ENCODE measurements at places on chromosomes 4 and X. TPM values are rescaled to one million over a fixed set of nuclear protein-coding genes. Genes with fewer than 3 reads are reported as not detected.

DNA sequence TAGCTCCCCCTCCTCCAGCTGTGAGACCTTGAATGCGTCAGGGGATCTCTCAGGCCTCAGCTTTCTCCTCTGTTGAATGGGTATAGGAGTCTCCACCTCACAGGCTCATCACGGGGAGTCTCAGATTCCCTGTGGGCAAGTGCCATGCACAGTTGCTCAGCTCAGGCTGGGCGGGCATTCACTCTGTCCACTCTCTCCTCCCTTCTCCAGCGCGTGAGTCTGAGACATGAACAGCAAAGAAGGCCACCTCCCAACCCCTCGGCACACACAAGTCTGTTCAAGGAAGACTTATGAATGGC, 60.0 kb downstream of the HTRA3 start:
- no peaks in the 10 kb centered on the region for H3K27me3 ChIP-seq
- H3K36me3 ChIP-seq = no peaks in the 10 kb centered on the region
- H3K4me3 ChIP-seq = no peak overlapping the region
- H3K27ac ChIP-seq = no peak overlapping the region
- no peaks in the 10 kb centered on the region for H3K4me1 ChIP-seq

DNA sequence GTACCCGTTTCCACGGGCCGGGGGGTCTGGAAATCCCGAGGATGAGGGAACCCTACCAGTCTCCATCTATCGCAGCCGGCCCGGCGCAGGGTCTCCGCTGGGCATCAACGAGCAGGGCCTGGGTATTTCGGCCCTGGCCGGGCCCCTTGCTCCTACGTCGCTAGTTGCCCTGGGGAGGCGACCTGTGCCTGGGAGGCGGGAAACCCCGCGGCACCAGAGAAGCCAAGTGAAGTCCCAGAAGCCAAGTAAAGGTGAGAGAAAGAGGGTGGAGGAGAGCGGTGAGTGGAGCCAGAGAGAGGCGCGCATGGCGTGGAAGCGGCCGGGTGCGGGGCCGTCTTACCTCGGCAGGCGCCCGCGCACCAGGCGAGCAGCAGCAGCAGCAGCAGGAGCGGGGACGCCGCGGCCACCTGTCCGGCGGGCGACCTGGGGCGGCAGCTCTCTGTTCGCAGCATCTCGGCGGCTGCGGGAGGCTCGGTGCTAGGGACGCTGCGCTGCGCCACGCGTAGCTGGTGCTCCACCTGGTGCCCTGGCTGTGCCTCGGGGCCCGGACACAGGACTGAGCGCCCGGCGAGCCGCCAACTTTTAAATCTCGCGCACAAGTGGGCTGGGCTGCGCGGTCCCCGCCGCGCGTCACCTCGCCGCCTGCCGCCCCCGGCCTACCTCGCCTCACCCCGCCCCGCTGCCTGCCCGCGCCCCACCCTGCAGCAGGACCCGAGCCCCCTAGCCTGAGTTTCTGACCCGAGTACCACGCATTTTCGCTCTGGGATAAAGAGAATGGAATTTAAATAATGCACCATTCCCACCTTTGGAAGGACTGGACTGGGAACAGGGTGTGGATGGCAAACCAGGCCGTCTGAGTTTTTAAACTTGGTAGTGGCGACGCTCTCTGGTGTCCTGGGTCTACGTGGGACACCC, at the start of gene NMU:
Gene NMU, minus strand, starts transcription at position 558 of the 915 bp plus-strand sequence. Its CDS starts 106 bp downstream, at position 452.
- peaks cover 22% of the 10 kb centered on the region for H3K27me3 ChIP-seq
- peak; percentile 35 for DNase-seq
- H3K4me1 ChIP-seq = peaks cover 6% of the 10 kb centered on the region
- no peak within 1 kb of the TSS for H3K4me3 ChIP-seq
- no peaks in the 10 kb centered on the region for H3K36me3 ChIP-seq

- H3K4me3 ChIP-seq = no peak overlapping the region
- H3K36me3 ChIP-seq = no peaks in the 10 kb centered on the region
- DNase-seq = no peak
- no peaks in the 10 kb centered on the region for H3K4me1 ChIP-seq
Observed at GRCh38 chr4:27278615-27279375, 418.2 kb downstream of the STIM2 start.

GRCh38 chr4:25767877-25768725, 94.7 kb downstream of the SEL1L3 start:
- H3K27ac ChIP-seq = no peak overlapping the region
- peaks cover 45% of the 10 kb centered on the region for H3K36me3 ChIP-seq
- peak; percentile 51 for DNase-seq
- no peak overlapping the region for H3K4me3 ChIP-seq
- no peaks in the 10 kb centered on the region for H3K27me3 ChIP-seq

DNA sequence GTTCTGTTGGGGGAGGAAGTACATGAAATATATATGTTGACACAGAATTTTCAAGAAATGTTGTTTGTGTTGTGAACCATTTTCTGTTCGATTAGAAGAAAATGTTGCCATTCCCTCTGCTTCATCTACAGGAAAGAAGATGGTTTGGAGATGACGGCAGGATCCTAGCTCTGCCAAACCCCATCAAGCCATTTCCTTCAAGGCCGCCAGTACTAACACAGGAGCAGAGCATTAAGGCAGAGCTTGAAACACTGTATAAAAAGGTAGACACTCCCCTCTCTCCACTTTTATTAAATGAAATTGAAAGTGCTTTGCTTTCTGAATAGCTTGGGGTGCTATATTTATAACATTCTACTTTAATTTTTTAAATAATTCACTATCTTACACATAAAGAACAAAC, 46.8 kb downstream of the CC2D2A start:
- no peak overlapping the region for H3K27ac ChIP-seq
- H3K36me3 ChIP-seq = no peaks in the 10 kb centered on the region
- H3K27me3 ChIP-seq = no peaks in the 10 kb centered on the region
- no peak for DNase-seq

GRCh38 chr4:107838861-107839565, 14.3 kb downstream of the SGMS2 start:
- H3K36me3 ChIP-seq = no peaks in the 10 kb centered on the region
- H3K4me1 ChIP-seq = peaks cover 2% of the 10 kb centered on the region
- H3K27me3 ChIP-seq = no peaks in the 10 kb centered on the region
- no peak for DNase-seq
- H3K4me3 ChIP-seq = no peak overlapping the region

DNA sequence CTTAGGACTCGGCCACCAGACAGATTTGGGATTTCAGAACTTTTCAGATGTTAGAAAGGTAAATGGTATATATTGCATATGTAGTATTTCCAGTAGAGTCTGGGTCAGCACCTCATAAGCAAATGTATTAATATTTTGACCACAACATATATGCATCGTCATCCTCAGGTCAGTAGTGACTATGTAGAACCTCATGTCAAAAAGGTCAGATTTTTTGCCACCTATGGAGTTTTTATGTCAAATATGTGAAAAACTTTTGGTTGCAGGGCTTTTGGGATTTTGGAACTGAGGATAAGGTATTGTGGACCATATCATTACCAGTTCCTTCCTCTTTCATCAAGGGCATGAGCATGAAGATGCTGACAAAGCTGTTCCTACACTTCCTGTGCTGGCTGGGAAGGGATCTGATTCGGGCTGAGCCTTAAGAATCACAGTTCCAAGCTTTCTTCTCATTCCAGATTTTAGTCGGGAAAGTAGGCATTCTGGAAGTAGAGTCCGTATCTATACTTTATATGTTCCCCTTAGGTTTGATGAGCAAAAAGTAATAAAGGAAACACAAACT, 183.0 kb upstream of the PGRMC2 start:
- H3K4me1 ChIP-seq = no peaks in the 10 kb centered on the region
- no peak overlapping the region for H3K27ac ChIP-seq
- no peak overlapping the region for H3K4me3 ChIP-seq
- H3K27me3 ChIP-seq = no peaks in the 10 kb centered on the region
- DNase-seq = no peak

DNA sequence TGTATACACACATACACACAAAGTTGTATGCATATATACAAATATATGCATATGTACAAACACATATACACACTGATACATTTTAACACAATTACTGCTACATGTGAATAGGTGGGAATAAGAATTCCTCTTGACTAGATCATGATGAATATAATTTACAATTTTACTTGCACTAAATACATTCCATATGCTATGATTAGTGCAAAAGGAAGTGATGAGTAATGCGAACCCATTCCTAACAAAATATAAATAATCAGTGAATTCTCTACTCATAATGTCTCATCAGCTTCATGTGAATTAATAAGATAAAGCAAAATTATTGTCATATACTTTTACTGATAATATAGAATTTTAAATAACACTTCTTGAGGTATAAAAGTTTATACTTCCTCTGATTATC, 1077.3 kb upstream of the PCDH10 start:
- H3K27me3 ChIP-seq = no peaks in the 10 kb centered on the region
- H3K4me1 ChIP-seq = no peaks in the 10 kb centered on the region
- no peak for DNase-seq
- no peak overlapping the region for H3K27ac ChIP-seq
- H3K36me3 ChIP-seq = no peaks in the 10 kb centered on the region

DNA sequence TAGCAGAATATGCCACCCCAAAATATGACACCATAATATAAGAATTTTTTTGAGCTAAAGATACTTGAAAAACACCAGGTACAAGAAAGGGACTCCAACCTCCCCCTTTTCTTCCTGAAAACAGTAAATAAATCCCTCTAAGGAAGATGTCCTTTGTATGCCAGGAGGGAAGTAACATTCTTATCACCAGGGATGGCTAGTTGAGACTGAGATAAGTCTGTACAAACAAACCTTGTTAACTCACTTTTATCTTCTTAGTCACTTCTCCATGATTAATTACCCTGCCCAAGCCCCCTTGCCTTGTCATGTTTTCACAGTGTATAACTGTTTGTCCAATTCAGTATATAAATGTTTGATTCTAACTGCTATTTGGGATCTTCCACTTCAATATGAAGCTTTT, 888.0 kb downstream of the PCDH18 start:
- H3K4me3 ChIP-seq = no peak overlapping the region
- no peak for DNase-seq
- no peaks in the 10 kb centered on the region for H3K36me3 ChIP-seq
- H3K27ac ChIP-seq = no peak overlapping the region

GRCh38 chrX:65720381-65720964, 53.0 kb downstream of the MSN start:
- DNase-seq = no peak
- H3K36me3 ChIP-seq = peaks cover 33% of the 10 kb centered on the region
- no peaks in the 10 kb centered on the region for H3K27me3 ChIP-seq

- H3K27me3 ChIP-seq = no peaks in the 10 kb centered on the region
- H3K4me3 ChIP-seq = no peak overlapping the region
- peaks cover 23% of the 10 kb centered on the region for H3K4me1 ChIP-seq
- H3K27ac ChIP-seq = peak overlapping the region; percentile 86
- no peaks in the 10 kb centered on the region for H3K36me3 ChIP-seq
Observed at GRCh38 chrX:124343016-124343415, 3.3 kb upstream of the SH2D1A start.

- H3K4me1 ChIP-seq = no peaks in the 10 kb centered on the region
- no peaks in the 10 kb centered on the region for H3K36me3 ChIP-seq
- DNase-seq = no peak
Observed at GRCh38 chrX:21056622-21057021, 317.6 kb upstream of the CNKSR2 start.

The CENPE gene
- total RNA-seq = 2.7 TPM

The MTNR1A gene
- total RNA-seq = not detected

The EGF gene
- 1.2 TPM for total RNA-seq

The NDST4 gene
- not detected for total RNA-seq
